ENCODE measurements at places on chromosomes 7 and 10.

DNA sequence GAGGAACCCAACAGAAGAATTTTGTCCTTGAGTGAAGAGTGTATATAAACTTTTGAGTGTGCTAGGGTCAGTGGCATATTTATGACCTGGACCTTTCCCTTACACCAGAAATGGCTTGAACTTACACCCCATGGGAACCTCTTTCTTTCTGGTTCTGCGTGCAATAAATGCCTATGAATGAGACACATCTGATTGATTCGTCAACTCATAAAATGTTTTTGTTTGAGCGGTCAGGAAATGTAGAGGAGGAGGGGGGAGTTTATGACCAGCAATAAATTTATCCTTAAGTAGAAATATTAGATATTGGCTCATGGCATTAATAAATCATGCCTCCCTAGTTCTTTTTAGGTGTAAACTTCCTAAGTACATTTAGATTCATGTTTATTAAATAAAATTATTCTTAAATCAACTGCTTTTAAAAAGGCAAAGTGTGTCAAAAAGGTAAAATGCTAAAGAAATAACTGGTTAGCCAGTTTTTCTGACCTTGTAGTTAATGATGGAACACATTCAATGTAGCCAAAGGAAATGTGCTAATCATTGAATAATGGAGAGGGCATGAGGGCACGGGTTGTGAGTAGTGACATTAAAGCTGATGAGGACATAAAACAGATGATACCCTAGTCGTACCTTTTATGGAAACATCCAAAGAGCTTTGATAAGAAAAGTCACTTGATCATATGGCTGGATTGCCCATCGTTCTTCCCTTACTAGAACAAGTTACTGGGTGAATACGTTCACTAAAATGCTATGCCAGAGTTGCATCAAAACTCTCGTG lies 13.6 kb upstream of the NUP42 start:
- DNase-seq = no peak

DNA sequence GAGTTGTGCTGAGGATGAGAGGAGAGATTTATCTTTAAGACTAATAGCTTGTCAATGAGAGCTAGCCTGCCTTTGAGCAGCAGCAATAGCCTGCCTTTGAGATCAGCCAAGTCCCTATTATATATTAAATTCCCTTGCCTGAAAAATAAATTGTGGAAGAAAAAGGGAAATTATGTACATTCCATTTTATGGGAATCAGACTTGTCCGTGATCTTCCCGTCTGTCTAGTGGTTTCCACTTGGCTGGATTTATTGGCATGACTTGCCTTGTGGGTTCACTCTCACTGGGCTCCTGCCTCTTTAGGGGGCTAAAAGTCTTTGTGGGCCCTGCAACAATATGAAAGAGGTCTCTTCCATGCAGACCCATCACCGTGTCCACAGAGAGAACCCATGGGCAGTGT lies 171.7 kb upstream of the FRMD4A start:
- DNase-seq = peak; percentile 52

DNA sequence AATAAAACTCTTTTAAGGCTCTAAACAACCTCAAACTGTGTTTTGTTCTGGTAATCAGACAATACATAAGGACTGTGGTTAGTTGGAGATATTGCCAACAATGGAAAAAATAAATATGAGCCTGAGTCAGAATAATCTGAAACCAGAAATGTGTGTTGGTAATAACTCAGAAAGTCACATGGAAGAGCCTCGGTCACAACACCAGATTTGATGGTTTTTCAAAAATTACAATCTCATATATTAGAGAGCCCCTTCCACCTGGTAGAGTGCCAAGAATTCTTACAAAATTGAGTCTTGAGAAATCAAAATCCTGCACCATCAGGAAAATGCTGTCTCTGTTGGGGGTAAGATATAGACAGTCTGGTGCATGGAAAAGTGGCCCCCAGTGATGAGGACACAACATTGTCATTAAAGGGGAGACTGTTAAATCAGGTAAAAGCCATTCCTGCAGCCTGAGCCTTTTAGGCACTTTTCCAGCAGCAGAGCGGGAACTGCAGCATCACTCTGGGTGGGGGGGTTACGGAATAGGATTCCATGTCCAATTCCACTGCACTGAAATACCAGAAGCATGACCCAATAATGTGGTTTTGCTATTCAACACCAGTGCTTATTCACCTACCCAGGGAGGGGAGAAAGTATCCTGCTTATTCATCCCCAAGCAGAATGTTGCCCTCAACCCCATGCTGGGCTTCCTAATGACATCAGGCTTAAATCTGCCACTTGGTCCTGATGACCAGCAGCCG lies 9.5 kb upstream of the ADAM12 start:
- peak; percentile 99 for DNase-seq

- DNase-seq = no peak
Observed at GRCh38 chr7:35571611-35572240, 123.2 kb downstream of the HERPUD2 start.

DNA sequence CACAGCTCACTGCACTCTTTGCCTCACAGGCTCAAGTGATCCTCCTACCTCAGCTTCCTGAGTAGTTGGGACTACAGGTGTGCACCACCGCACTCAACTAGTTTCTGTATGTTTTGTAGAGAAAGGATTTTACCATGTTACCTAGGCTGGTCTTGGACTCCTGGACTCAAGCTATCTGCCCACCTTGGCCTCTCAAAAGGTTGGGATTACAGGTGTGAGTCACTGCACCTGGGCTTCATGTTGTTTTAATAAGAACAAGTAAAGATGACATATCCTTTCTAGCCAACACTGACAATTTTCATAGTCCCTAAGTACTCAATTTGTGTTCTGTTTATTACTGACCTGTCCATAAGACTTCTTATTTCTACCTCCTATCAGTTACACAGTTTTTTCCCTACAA lies 16.8 kb downstream of the SEMA3C start:
- DNase-seq = no peak

DNA sequence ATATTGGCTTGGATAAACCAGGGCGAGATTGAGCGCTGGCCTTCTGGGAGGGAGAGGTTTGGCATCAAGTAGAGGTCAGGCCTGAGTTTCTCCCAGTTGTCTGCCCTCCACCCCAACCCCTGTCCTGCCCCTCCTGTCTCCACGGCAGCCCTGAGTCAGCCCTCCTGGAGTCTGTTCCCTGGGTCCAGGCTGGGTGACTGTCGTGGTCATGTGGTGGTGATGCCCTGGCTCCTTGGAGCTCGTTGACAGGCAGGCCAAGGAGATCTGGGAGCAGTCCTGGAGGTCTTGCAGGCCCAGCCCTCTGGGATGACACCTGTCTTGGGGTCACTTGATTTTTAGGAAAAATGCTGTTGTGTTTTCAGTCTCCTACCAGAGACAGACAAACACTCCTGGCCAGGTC lies 53.6 kb upstream of the PODXL start:
- DNase-seq = no peak

DNA sequence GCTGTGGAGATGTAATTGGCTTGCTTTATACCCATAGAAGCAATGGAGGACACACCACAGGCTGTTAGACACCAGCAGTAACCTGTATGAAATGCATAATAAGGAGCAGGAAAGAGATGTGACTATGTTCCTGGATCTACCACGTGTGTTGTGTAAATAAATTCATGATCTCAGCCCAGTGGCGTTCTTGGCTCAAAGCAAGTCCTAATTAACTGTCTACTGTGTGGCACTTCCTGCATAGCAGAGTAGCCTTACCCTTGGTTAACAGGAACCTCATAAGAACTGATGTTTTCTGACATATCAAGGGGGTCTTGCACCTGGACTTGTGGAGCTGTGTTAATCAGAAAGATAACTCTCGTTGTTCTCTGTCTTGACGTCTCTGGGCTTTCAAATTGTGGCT lies 25.7 kb upstream of the FAM180A start:
- DNase-seq = no peak

- DNase-seq = no peak
Observed at GRCh38 chr10:93386631-93387369, 95.3 kb downstream of the MYOF start.

DNA sequence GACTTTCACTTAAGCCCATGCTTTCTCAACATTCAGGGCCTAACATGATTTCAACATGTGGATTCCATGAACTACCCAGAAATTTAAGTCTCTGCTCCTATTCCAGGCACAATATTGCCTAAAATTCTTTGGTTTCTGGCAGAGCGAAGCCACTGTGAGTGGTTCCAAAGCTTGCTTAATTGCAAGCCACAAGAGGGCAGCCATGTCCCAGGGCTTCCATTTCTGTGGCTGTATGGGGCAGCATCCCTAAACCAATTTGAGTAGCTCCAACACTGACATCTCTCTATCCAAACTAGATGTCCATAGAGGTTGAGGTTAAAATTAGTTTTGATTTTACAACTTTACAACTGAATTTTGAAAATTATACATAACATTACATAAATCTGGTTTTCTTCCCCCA lies 56.3 kb upstream of the MDFIC start:
- peak; percentile 65 for DNase-seq

DNA sequence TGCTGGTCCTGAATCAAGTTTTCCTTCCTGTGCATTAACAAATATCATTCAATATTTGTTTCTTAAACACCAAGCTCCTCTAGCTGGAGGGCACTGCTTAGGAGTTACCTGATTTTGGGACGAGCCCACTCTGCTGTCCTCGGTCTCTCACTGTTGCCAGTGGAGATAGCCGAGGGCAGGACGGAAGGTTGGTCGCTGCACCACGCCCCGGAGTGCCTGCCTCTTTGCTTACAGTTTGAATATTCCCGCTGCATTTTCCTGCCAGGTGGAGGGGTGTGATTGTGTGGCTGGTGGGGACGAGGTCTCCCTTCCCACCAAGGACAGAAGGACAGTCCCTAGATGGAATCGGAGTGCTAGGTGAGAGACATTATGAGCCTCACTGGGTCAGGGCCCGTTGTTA lies 201.5 kb downstream of the DNAJB6 start:
- DNase-seq = no peak

DNA sequence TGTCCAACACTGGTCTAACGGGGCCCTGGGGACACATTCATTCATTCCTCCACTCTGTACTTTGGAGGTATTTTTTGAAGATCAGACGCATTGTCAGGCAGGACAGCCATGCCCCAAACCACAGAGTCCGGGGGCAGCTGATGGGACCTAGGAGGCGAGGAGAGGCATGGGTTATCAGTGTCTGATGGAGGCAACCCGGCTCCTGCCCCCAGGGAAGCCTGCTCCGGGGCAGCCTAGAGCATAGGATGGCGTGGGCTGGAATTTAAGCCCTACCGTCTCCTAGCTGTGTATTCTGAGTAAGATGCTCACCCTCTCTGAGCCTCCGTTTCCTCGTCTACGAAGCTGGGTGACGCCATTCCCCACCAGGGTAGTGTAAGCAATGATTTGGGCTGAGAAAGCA lies 55.4 kb upstream of the ELN start:
- DNase-seq = no peak

DNA sequence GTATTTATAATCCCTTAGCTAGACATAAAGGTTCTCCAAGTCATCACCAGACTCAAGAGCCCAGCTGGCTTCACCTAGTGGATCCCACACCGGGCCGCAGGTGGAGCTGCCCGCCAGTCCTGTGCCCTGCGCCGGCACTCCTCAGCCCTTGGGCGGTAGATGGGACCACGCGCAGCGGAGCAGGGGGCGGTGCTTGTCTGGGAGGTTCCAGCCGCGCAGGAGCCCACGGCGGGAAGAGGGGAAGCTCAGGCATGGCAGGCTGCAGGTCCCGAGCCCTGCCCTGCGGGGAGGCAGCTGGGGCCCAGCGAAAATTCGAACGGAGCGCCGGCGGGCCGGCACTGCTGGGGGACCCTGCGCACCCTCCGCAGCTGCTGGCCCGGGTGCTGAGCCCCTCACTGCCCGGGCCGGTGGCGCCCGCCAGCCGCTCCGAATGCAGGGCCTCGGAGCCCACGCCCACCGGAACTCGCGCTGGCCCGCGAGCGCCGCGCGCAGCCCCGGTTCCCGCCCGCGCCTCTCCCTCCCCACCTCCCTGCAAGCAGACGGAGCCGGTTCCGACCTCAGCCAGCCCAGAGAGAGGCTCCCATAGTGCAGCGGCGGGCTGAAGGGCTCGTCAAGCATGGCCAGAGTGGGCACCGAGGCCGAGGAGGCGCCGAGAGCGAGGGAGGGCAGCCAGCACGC lies 675.6 kb downstream of the REEP3 start:
- DNase-seq = no peak

- peak; percentile 78 for DNase-seq
Observed at GRCh38 chr7:83271212-83272099, 108.8 kb upstream of the PCLO start.

GRCh38 chr7:52270301-52270700 lies 765.1 kb upstream of the POM121L12 start:
- DNase-seq = no peak

DNA sequence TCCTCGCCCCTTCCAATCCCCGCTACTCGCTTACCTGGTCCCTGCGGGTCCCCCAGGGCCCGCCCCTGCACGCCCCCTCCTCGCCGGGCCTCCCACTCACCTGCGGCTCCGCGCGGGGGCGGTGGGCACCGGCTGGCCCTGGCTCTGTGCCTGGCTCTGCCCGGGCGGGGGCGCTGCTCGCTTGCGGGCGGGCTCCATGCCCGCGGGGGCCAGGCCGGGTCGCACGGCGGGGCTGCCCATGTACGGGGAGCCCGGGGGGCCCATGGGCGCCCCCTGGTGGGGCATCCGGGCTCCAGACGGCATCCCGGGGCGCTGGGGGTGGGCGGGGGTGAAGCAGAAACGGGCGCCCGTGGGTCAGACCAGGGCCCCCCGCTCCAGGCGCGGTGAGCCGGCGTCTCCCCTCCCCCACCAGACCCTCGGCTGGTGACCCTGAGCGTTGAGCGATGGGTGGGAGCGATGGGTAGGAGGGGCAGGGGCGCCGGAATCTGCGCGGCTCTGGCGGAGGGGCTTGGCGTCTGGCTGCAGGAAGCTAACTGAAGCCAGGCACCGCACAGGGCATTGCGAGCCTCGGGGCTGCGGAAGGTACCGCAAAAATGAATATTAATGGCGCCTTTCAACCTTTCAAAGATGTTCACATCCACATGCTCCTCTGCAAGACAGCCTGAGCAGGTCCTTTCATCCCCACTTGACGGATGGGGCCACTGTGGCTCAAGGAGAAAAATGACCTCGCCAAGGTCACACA lies 3.0 kb downstream of the SMARCD3 start:
- peak; percentile 67 for DNase-seq

DNA sequence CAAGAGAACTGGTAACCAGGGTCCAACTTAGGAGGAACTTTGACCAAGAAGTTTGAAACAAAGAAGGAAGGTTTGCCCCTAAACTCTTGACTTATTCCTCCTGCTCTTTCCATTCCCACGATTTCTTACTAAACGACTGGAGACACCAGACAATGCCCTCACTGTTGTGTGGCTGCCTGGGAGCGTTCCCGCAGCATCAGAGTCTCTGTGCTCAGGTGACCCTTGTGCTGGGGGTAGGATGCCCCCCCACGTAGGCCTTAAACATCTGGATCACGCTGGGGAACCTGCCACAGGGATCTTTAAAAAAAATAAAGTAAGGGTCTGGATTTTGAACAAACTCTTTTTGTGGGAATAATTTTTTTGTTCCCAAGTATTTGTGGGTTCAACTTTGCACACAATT lies 30.1 kb upstream of the CTBP2 start:
- DNase-seq = no peak
